ENCODE measurements at places on chromosomes 6 and 20.
A peak's percentile ranks its signal among the peaks of the same experiment; 100 is the strongest.

DNA sequence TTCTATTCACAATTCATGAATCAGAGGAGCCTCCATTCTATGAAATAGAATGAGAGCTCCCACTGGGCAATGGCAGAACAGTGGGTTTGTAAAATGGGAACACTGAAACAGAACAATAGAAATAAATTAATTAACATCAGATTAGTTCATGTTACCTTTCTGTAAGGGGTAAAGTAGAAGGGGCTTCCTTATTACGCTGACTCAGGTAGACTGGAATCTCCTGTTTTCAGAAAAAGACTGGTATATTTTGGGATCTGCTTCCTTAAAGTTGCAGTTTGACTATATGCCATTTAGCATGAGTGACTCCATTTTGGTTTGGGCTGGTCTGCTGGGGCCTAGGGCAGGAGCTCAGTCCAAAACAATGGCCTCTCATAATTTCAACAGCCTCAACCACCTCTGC lies 52.8 kb upstream of the ZFAND3 start:
- DNase-seq, result no peak

DNA sequence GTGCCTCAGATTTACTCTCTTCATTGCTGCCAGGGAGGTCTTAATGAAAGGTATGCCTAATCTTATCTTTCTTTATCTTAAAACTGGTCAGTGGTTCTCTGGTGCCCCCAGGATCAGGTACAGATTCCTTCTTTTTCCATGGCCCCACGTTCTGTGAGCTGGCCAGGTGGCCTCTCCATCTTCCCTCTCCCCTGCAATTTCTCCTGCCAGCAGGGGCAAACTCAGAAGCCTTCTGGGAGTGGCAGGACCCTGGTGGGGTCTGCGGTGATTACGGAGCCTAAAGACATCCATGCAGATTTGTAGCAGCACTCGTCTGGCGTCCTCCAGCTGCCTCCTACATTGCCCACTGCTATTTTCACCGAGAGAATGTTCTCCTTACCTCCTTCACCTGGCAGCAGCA lies 95.8 kb downstream of the CCDC170 start:
- DNase-seq, result no peak

- DNase-seq, result no peak
Observed at GRCh38 chr6:15243910-15244619, 1.8 kb upstream of the JARID2 start.

DNA sequence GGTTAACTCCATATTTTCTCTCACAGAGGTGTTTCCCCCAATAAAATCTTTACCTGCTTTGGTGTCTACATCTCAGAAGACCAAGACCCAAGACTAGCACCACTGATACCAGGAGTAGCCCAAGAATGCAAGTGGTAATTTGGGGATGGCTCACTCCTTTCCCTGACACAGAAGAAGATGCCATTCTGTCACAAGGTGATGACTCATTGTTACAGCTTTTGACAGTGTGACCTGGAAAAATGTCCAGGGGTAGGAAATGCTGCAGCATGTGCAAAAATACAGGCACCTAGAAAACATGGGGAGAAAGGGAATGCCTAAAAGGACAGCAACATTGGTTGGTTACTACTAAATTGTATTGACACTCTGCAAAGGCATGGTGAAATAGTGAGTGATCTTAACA lies 254.0 kb upstream of the GJE1 start:
- no peak for DNase-seq

DNA sequence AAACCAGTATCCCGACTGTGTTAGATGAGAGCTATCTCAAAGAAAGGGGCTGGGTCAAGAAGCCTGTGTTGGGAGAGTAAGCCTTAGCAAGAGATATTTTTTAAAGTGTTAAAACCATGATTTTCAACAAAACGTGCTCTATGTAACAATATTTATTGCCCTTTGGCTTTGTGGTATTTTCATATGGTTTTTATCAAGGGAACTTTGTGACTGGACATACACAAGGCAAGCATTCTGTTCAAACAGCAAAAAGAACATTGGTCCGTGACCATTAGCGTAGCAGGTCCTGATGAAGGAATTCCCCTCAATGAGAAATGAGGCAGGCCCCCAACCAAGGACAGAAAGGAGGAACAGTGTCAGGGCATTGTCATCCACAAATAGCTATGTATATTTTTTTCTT lies 222.6 kb downstream of the MYLK4 start:
- DNase-seq, result no peak

- DNase-seq, result no peak
Observed at GRCh38 chr6:155993240-155993639, 537.6 kb upstream of the NOX3 start.

DNA sequence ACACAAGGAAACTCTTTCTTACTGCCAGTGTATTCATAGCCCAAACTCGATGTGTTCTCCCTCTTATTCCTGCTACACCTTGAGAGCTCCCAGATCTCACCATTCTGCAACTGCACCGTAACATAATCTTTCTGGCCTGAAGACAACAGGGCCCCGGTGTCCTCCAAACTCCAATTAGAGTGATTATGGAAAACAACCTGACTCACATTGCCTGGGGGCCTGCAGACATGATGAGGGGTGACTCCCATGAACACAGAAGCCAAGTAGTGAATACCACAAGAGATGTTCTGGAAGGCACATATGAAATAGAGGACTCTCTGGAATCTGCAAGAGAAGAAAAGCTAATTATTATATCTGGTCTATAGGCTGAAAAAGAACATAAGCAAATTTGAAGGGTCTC lies 19.7 kb downstream of the SLC22A16 start:
- no peak for DNase-seq

GRCh38 chr20:39944861-39945260 lies 744.2 kb downstream of the MAFB start:
- DNase-seq, result no peak

DNA sequence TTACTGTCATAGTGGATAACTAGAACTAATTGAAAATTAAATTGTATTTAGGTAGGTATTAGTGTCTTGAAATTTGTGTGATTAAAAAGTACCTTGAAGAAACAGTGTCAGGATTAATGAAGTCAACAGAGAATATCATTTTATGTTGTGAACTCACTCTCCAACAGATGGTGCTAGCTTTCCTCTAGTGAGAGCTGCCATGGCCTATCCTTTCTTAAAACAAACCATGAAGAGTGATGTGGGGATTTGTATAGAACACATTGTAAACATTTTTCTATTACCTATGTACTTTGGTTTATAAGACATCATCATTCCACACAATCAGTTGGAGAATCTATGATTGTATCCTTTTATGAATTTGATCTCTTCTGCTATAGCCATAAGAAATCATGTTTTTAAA lies 4.8 kb upstream of the SRSF12 start:
- no peak for DNase-seq

- DNase-seq, result no peak
Observed at GRCh38 chr6:162056745-162057144, 670.8 kb downstream of the PRKN start.

DNA sequence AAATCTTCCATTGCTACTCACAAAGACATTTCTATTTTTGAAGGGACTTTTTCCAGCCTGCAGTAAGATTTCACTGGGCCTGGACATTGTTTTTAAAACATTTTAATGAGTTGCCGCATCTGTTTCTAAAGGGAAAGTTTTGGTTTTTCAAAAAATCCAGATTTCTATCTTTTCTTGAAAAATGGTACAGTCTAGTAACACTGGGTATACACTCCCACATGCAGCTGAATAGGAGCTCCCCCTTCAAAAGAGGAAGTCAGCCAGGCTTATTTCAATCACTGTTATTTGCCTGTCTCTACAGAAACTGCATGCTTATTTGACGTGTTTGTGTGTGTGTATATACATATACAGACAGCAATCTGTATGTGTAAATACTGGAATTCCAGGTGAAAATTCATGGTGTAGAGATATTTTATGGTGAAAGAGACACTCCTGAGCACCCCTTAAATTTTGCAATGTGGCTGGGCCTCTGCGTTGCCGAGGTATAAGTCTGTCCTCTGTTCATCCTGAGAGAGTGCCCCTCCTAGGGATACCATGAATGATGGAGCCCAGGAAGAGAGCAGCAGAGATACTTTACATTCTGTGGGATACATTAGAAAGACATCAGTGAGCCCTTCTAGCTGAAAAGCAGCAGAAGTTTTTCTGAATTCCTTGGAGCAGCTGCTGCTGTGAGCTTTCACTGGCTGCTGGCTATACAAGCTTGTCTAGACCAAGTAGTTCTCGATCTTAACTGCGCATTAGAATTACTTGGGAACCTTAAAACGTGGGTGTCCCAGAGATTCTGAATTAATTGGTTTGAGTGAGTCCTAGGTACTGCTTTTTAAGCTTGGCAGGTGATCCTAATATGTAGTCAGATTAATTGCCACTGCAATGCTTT lies 12.0 kb upstream of the ABRACL start:
- no peak for DNase-seq

GRCh38 chr6:42704251-42704936 lies 18.0 kb downstream of the PRPH2 start:
- DNase-seq, result no peak

DNA sequence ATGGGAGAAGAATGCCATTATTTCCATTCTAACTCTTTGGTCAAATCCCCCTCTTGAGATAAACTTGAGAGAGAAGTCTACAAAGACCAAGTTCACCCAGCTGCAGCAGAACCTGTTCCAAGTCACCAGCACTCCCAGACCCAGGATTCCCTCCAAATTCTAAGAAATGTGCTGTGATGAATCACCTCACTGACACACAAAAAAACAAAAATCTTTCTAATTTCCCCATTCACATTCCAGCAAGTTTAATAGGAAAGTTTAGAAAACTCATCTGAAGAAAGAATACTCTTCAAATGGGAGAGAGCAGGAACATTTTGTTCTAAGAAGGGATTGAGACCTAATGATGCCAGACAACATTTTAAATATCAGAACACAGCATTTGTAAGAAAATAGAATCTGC lies 213.6 kb upstream of the PLCB4 start:
- DNase-seq, result no peak

- peak; percentile 49 for DNase-seq
Observed at GRCh38 chr6:113873043-113873667, 16.0 kb downstream of the MARCKS start.

DNA sequence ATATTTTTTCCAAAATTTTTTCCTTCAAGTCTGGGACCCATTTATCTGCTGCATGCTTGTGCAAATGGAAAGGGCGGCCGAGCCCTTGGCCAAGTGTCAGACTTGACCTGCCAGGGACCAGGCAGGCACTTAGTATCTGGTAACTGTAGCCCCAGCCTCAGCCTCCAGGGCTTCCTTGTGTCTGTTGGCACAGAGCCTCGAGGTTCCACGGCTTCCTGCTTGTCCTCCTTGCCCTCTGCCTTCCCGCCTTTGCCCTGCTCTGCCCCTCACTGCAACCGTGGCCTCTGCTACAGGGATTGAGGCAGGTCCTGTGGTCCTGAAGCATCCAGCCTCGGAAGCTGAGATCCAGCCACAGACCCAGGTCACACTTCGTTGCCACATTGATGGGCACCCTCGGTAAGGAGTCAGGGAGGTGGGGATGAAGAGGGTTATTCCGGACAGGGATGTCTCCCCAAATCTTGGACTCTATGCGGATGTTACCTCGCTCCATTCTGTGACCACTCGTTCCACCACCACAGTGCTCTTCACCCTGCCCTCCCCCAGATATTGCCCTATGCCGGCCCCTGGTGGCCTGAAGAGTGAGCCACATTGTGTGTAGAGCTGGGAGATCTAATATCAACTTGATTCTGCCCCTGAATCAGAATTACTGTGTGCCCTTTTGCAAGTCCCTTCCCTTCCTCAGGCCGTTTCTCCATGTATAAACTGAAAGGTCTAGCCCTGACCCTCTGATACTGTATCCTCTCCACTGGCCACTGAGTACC lies 41.5 kb upstream of the SRF start:
- DNase-seq, result no peak

- DNase-seq, result no peak
Observed at GRCh38 chr20:64219202-64219601, 36.3 kb upstream of the PCMTD2 start.

GRCh38 chr6:13979284-13980171 lies 54.8 kb downstream of the RNF182 start:
- no peak for DNase-seq

DNA sequence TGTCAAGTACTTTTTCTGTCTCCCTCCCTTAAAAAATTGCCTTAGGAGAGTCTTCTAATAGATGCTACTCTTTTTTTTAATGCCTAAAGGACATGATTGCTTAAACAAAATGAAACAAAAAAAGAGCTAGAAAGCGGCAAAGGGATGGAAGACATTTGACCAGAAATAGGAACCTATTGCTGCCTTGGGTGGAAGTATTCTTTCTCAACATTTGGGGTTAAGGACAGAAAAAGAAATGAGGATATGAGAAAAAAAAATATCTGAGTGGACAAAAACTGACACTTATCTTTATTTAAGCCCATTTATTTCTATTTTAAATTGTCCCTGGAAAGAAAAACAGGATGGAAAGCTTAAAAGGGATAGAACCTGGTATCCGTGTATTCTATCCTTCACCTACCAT lies 664.9 kb upstream of the CITED2 start:
- DNase-seq, result no peak

GRCh38 chr6:109477725-109478124 lies 5.3 kb downstream of the ZBTB24 start:
- DNase-seq, result no peak

GRCh38 chr6:27040244-27041042 lies 207.1 kb upstream of the PRSS16 start:
- DNase-seq, result no peak

DNA sequence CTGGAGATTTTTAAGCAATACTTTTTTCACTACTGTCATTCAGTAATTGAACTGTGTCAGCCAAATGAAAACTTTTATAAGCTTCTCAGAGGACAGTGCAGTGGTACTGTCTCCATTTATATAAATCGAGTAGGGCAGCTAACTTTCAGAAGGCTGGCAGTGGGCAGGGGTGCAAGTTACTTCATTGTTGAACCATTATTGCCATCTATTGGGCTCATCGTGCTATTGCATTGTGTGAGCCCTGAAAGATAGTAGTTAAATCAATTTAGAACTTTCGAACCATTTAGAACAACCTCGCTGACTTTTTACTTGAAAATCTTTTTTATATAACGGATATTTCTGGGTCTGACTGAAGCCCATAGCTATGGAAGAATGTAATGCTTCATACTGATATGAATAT lies 347.8 kb upstream of the PLCB4 start:
- DNase-seq, result peak; percentile 29

DNA sequence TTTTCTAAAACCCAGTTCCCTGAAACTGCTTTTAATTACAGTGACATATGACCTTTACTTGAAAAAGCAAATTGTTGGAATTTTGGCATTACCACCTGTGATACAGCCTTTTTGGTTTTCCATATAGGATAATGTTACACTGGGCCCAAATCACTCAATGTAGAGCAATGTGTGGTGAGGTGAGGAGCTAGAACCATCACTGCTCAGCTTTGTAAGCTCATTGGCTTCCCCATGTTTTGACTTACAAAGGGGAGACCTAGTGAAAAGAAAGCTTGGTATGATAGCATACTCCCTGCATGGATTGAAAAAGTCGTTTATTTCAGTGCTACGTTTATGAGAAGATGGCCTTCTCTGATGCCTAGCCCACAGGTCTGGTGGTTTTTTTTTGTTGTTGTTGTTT lies 470.4 kb upstream of the EPHA7 start:
- DNase-seq, result no peak

DNA sequence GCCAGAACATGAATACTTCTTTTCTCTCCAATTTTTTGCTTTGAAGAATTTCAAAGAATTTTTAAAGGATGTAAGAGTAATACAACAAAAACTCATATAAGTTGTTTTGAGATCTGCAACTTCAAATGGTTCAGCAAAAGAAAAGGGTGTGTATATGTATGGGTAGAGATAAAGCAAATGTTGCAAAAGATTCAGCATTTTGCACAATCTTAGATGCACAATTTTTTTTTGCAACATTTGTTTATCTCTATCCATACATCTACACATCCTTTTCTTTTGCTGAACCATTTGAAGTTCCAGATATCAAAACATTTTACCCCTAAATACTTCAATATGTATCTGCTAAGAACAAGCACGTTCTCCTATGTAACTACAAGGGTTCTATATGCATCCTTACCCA lies 47.4 kb upstream of the FAM83C start:
- DNase-seq, result no peak

Measured in CD4-positive, alpha-beta T cell treated with Interleukin-15 for 1 hour (primary cell).